ENCODE measurements at places on chromosomes 3 and 15.

DNA sequence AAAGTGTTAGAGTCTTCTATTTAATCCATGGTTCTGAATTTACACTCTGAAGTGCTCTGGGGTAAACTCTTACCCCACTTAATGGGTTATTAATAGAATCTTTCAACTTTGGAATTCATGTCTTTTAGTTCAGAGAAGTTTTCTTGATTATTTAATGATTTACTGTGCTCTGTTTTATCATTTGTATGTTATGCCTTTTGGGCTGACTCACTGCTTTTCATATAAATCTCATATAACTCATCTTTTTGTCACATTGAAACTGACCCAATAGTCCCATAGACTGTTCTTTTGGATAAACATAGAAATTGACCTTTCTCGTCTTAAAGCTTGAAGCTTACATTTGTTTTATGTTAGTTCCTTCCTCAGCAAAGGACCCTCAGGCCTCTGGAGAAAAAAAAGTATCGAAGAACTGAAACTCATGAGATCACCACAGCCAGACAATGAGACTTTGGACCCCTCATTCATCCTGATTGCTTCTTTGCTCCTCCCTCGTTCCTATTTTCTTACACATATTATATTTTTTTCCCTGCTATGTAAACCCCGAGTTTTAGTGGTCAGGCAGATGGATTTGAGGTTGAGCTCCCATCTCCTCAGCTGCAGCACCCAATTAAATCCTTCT is 229.1 kb upstream of the CBLB start:
- no peak for DNase-seq

- DNase-seq = no peak
Observed at GRCh38 chr15:60219866-60220265, 177.9 kb downstream of the ANXA2 start.

DNA sequence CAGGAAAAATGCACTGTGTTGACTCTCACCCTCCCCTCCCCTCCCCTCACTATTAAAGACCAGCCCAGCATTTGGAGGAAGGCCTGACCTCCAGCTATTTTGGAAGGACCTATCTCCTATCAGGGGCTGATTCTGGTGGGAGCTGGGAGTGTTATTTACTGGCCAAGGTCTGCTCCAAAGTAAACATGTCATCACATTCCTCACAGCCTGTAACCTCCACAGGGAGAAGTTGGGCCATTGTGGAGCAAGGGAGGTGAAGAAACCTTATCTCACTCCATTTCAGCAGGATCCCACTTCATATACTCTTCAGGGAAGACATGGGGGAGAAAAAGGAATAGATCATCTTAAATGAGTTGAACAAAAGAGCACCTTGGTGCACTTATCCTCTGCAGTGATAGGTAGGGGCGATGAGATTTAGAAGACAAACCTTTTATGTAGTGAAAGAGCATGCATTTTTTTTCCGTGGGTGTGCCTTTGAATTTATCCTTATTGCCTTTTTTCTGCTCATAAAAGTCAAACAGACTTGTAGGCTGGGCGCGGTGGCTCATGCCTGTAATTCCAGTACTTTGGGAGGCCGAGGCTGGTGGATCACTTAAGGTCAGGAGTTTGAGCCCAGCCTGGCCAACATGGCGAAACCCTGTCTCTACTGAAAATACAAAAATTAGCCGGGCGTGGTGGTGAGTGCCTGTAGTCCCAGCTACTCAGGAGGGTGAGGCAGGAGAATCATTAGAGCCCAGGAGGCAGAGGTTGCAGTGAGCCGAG is 15.6 kb upstream of the FLNB start:
- no peak for DNase-seq

- no peak for DNase-seq
Observed at GRCh38 chr15:52789601-52790168, 451 bp downstream of the ONECUT1 start.

DNA sequence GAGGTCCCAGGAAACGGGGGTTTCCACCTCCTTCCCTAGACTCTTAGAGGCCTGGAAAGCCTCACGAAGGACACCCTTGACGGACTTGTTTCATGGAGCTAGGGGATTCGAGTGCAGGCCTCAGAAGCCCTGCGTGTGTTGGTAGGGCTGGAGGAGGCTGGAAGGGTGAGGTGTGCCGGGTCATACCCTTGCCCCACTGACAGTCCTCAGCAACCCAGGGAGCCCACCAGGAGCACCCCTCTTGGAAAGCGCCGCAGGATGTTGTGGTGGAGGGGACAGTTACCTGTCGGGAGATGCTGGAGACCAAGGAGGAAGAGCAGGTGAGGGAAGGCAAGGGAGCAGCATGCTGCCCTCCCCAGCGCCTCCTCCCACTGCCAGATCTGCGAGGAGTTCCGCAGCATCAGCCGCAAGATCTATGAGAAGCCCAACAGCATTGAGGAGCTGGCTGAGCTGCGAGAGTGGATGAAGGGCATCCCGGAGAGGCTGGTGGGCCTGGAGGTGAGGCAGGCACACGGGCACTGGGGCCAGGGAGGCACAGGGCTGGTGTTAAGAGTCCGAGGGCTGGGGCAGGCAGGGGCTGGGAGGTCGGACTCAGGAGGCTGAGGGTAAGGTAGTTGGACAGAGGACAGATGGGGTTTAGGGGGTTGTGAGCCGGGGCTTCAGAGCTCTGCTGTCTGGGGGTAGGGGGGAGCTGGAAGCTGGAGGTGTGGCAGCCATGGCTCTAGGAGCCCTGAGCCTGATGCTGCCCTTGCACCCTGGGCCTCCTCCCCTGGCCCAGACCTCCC is 33.7 kb downstream of the DNAH1 start:
- no peak for DNase-seq

DNA sequence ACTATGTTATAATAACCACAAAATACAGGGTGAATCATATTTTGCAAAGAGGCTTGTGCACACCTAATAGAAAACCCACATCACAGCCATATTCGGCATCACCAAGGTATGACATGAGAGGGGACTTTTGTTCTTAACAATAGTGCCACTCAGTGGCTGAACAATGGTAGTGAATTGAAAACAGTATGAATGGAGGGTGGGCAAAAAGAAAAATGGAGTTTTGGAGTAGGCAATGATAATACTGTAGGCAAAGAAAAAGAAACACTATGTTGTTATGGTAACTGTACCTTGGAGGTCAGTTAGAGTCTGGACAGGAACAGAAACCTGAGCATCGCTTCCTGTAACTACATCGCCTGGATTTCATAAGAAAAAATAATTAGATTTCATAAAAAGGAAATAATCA is 348.6 kb downstream of the PLCL2 start:
- no peak for DNase-seq

GRCh38 chr15:89783111-89783860 is 7.2 kb downstream of the MESP2 start:
- DNase-seq = no peak

DNA sequence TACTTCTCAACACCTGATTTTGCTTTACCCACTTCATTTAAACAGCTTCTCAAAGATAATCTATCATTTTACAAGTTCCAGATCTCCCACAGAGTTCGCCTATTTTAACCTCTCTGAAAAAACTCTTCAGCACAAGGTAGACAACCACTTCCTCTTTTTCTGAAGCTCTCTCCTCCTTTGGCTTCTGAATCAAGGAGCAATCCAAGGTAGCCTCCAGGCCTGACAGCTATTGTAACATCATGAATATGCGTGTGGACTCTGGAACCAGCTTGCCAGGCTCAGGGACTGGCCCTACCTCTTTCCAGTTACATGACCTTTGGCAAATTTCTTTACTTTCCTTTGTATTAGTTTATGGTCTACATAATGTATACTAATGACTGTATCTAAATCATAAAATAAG is 405.9 kb upstream of the ZNF385D start:
- DNase-seq = no peak

GRCh38 chr3:173865900-173866498 is 468.5 kb downstream of the NLGN1 start:
- DNase-seq = no peak

DNA sequence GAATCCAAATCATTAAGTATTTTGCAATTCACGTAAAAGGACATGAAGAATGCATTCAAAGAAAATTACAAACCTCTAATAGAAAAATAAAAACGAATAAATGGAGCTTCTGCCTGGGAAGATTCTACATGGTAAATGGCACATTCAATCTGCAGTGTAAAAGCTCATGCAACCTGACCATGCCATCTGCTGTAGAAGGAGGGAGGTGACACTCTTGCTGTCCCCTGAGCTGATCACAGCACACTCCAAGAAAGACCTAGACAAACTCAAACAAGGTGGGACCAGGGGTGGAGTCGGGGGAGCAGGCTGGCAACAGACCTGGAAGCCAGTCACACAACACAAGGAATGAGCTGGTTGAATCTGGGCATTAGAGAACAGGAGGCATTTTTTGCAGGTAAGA is 101.8 kb downstream of the BDH1 start:
- peak; percentile 38 for DNase-seq

- DNase-seq = no peak
Observed at GRCh38 chr3:152148579-152148978, 120.2 kb upstream of the MBNL1 start.

DNA sequence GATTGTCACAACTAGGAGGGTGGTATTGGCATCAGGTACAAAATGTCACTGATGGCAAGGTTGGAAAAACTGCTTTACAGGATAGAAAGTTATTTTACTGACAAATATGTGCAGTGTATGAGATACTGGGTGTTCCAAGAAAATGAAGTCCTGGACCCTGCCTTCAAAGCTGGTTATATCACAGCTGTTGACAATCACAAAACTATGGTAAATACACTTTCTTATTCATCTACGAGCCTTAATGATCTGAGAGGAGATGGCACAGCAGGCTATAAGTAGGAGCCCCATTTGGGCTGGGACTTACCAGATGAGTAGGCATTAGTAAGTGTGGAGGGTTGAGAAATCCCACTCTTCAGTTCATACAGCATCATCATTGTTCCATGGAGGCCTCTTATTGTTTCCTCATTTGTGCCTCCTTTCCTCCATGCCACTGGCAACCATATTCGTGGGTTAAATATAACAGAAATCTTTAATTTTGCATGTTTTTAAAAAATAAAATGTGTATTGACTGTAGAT is 66.9 kb downstream of the CMTM8 start:
- no peak for DNase-seq

DNA sequence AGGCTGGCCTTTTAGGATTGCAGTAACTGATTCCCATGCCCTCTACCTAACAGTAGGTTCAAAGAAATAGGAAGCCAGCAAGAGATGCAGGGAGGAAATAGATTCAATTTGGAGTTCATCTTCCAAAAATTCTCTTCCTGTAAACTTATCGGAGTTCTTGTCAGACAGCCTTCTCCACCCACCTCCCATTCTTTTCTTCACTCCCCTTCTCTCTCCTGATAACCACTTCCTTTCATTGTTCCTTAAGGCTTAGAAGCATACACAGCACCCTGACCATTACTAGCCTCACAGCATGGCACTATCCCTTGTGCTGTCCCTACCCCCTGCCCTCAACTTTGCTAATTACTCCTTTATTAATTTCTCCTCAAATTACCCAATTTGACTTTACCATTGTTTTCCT is 130.4 kb upstream of the ADAMTS9 start:
- DNase-seq = no peak

Data from sciatic nerve (tissue), 2 donors.